Right kidney (tissue), 9 donors: ENCODE measurements at places on chromosomes 3 and 15.

- no peak for DNase-seq
Measured at GRCh38 chr3:77303955-77304699, 264.2 kb downstream of the ROBO2 start.

- no peak for DNase-seq
Measured at GRCh38 chr3:70621451-70621850, 309.0 kb upstream of the MDFIC2 start.

GRCh38 chr3:29922992-29923746 is 642.3 kb downstream of the RBMS3 start:
- peak; percentile 23 for DNase-seq

DNA sequence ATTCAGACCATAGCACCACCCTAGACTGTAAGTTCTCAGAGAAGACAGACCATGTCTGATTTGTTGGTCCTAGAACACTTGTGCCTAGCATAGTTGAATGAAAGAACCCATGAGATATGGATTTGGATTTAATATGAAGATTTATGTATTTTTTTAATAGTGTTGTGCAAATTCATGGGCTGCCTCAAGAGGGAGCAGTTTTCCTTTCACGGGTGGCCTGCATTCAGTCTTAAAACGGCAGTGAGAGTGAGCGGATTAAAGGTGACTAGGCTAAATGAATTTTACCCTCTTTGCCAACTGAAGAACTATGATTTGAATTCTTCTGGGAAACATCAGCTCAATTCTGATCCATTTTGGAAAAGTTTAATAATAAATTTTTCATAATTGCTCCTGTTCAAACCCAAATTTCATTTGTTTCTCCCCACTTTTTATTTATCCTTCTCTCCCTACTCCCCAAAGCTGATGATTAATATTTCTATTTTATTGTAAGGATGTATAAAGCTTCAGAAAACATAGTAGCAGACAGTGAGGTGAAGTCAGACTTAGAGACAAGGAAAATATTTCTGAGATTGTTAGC is 67.3 kb downstream of the MORC1 start:
- no peak for DNase-seq
